ENCODE measurements at places on chromosomes 13 and 19.

GRCh38 chr13:49869519-49869918 lies 66.6 kb downstream of the SPRYD7 start:
- DNase-seq: no peak

DNA sequence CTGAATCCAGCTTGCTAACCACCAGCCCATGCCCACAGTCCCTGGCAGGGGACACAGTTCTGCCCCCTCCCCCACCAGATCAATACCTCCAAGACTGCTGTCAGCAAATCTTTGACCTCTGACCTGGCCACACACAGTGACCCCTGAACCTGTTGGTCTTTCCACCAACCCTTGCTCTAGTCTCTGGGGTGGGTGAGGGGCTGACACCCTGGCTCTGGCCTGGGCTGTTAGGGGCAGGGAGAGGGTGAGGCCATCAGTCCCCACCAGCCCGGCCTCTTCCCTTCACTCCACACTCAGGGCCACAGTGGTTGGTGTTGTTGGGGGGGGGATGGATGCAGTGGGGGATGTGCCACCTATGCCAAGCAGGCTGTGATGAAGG lies 21.8 kb upstream of the SLC7A10 start:
- DNase-seq: no peak

- DNase-seq: peak; percentile 86
Measured at GRCh38 chr19:18450931-18451836, 13.3 kb upstream of the ISYNA1 start.

DNA sequence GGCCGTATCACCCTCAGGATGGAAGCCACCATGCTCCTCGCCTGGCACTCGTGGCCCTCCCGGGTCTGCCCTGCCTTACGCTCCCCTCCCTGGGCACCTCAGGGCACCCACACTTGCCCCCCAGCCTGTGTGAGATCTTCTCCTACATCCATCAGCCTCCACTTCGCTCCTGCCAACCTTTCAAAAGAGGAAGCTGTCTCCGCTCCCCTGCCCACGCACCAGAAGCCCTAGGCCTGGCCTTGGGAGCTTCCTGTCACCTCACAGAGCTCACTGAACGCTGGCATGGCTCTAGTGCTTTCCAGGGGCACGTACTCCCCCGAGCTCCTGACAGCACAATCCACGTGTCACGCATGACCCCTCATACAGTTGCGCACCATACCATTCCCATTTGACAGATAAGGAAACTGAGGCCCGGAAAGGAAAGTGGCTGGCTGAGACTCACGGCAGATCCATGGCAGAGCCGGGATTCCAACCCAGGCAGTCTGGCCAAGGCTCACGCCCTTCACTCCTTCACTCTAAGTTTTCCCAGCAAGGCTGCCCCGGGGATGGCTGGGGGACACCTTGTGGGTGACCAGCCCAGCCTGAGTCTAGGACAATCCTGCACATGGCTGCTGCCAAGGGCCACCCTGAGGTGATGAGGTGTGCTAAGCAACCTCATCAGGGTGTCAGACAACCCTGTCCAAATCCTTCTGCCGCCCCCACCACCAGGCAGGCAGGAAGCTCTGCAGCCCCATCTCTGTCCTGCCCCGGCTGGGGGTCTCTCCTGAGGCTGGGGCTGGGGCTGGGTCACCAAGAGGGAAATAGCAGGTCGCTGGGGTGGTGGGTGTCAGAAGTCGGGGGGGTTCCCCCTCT lies 19.3 kb downstream of the PPP1R12C start:
- no peak for DNase-seq

DNA sequence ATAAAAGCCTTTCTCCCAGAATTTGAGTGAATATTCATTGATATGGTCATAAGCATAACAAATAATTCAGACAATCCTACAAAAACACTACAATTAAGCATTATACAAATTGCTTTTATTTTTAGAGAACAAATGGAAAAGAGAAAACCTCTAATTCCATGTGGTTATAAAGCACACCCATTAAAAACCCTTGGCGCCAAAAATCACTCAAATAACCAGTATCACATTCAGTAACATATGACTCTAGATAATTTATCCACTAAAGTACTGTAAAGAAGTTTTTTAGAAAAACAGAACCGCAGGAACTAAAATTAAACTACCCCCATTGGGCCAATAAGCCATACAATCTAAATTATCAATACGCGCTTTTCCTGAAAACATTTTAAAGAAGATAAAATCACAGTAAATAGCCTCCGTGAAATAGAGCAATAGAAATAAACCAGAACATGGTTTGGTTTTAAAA lies 569 bp downstream of the LCP1 start:
- DNase-seq: no peak

- no peak for DNase-seq
Measured at GRCh38 chr19:34066007-34066643, 106.2 kb upstream of the LSM14A start.
